ENCODE measurements at places on chromosomes 5 and 9.

- no peak for DNase-seq
Observed at GRCh38 chr9:18905028-18905882, 127.8 kb downstream of the SAXO1 start.

- DNase-seq, result peak; percentile 28
Observed at GRCh38 chr9:126248680-126249079, 77.9 kb upstream of the MVB12B start.

DNA sequence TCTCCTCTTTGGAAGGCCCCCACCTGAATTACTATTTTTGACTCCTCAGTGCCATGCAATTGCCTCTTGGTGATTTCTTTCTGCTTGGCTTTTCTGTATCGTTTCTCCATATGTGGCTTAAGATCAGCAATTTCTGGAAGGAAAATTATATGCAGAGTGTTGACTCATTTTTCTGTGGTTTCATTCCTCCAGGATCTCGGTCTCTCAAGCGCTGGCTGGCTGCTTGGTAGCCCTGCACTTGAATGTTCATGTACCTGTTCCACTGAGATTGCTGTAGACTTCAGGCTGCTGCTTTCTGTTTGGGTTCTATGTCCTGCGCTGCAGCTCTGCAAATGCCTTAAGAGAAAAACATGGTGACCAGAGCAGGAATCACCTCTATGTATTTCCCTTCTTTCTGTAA, 77.6 kb downstream of the INIP start:
- DNase-seq, result no peak

GRCh38 chr5:149423794-149424268, 44.7 kb upstream of the IL17B start:
- no peak for DNase-seq

DNA sequence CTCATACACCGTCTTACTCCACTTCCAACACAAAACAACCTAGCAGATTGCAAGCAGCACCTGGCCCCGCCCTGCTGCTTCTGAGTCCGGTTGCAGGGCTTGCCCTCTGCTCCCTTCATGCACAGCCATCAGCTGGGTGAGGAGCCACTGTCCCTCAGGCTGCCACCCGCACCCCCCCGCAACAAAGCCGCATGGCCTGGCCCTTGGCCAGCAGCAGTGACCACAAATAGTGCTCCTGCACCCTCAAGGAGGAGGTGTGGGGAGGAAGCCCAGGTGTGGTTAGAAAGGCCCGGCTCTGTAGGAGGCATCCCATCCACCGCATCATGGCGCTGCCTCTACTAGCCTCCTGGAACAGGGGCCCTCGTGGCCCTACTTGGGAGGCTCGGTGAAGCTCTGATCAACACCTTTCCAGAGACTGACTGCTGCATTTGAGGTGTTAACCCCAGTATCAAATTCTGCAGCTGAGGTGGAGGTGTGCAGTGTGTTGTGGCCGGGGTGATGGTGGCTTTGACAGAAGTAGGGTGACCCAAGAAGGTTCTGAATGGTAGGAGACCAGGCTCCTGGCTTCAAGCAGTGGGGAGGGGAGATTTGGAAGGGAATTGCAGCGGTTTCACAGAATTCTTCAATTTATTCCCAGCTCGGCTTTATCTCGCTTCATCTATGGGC, 52.7 kb downstream of the WNK2 start:
- no peak for DNase-seq

DNA sequence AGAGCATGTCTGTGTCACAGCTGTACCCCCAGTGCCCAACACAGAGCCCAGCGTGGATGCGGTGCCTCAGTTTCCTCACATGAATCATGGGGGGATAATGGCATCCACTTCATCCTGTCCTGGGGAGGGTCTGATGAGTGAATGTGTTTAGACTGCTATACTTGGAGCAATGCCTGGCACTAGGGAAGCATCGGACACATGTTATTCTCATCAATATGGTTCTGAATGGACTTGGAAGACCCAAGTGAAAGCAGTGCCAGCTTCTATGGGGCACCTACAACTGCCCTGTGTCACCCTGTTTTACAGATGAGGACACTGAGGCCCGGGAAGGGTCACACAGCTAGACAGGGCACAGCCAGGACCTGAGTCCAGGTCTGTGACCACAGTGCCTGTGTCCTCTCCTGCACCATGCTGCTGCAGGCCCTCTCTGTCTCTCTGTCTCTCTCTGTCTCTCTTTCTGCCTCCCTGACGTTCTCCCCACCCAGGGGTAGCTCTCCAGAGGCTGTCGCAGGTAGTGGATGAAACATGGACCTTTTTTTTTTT, 42.3 kb upstream of the NEK6 start:
- DNase-seq, result no peak
